Activated naive CD8-positive, alpha-beta T cell treated with anti-CD3 and anti-CD28 coated beads for 36 hours (primary cell): ENCODE measurements at places on chromosomes 13 and 19.

DNA sequence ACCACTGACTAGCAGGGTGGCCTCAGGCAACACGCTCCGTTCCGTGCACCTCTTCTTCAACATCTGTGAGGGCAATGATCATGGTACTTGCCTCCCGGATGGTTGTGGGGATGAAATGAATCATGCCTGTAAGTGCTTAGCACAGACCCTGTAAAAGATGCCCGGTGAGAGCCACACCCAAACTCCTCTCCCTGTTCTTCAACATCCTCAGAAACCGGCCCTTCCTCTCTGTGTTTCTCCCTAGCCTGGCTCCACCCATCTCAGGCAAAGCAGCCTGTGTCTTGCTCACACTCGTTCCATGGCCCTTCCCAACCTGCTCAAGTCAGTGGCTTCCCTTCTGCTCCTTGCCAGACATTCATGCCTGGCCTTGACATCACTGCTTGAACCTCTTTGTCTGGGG, 5.8 kb upstream of the DMKN start:
- no peak for DNase-seq

- DNase-seq = no peak
These were observed 135.3 kb downstream of the MTUS2 start for GRCh38 chr13:28955264-28955966.

DNA sequence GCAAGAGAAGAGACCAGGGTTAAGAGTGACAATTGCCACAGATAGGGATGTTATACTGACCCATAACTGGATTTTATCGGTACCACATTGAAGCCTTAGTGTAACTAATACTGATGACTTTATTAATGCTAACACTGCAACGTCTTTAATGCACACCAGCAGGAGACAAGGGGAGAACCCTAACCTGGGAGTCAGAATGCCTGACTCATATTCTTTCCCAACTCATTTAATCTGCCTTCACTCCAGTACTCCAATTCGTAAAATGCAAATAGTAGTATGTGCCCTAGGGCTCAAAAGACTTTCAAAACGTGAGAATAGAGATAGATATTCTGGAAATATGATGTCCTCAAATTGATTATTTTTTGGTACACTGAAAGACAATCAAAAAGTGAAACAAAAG, 62.4 kb downstream of the GPC6 start:
- no peak for DNase-seq

- DNase-seq = no peak
These were observed 6.6 kb downstream of the MEGF8 start for GRCh38 chr19:42332059-42332458.

- DNase-seq = no peak
These were observed 28.3 kb downstream of the NUP58 start for GRCh38 chr13:25329706-25330105.

GRCh38 chr13:85277748-85278147, 521.5 kb downstream of the SLITRK6 start:
- DNase-seq = no peak

DNA sequence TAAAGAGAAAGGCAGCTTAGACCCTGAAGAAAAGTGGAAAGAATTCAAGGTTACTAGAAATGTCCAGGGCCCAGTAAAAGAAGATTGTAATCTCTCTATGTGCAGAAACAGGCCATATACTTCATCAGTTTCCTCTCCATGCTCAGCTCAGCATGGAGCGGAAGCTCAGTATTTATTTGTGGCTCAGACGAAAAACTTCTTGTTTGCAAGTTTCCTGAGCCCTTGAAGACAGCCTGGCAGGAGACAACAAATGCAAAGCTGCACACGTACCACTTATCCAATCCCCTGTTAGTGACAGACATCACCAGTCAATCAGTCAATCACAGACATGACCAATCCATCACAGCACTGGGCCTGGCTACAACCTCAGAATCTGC, 8.1 kb upstream of the KLF2 start:
- DNase-seq = no peak

- no peak for DNase-seq
These were observed 4.1 kb downstream of the IL27RA start for GRCh38 chr19:14035706-14036105.

DNA sequence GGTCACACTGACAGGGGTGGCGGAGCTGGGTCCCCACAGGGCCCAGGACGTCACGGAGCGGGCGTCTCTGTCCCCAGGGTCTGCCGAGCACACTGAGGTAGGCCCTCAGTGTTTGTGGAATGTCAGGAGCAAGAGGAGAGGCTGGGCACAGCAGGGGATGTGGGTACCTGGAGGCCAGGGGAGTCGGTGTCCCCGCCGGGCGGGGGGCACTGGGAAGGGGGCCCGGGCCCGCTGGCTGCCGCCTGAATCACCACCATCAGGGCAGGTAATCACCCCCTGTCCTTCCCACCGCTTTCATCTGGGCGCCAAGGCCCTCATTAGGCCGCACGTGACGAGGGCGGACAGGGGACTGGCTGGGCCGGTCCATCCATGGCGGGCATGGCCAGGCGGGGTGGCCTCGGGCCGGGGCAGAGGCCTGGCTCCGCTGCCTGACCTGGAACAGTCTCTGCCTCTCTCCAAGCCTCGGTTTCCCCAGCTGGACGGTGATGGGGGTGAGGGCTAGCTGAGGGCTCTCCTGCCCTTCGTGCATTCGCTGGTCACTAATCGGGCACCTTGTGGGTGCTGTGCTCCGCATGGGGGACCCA, 1.0 kb downstream of the FGF22 start:
- DNase-seq = no peak

DNA sequence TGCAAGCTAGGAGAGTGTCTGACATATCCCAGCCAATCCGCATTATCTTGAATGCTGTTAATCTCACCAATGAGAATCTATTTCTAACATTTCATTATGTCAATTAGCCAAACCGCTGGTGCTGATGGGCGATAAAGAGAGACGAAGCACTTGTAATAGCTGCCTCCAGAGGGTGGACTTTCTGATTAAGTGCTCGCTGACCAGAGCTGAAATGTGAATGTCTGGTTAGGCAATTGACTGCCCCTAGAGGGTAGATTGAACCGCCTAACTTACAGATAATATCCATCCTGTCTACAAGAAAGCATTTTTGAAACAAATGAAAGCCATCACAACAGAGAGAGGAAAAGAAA, 552 bp upstream of the GRWD1 start:
- no peak for DNase-seq

GRCh38 chr13:111610081-111610480, 289.6 kb downstream of the TEX29 start:
- DNase-seq = no peak

DNA sequence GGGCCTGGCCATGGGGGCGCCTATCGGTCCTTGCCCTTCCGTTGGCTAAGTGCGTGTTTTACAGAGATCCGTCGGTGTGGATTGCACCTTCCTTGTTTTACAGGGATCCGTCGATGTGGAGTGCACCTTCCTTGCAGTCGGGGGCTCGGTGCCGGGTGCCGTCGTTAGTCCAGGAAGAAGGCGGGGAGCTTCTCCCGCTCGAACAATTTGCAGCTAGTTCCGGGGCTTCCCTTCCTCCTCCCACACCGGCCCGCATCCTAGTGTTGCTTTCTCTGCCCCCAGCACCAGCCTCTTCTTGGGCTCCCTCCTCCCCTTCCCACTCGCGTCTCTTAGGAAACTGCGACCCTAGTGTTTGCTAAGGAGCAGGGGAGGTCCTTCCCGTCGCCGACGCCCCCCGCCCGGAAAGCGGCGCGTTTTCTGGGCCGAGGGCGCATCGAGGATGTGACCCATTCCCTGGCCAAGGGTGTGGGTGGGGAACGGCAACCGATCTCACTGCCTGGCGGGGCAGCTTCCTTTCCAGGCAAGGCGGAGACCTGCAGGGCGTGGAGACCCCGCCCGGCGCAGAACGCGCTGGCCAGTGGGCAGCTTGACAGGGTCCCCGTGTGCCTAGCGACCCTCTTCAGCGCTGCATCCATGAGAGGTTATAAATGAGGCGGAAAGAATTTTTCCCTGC, 75.7 kb upstream of the ZNF91 start:
- no peak for DNase-seq

DNA sequence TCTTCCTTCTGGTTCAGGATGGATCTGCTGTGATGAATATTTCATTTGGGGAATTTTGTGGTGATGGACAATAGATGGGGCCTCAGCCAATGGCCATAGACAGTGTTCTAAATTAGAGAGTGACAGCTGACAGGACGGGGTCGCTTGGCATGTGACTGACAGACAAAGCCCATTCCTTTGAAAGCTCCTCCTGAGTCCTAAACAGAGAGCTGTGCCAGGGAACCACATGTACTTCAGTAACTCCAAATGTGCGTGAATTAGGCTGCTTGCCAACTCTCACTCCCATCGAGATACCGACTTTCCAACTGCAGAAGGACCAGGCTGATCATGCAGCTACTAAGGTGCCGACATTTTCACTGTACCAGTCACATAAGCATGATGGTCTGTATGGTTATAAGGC, 187.7 kb downstream of the SHISA2 start:
- no peak for DNase-seq

GRCh38 chr19:18203408-18203862, 407 bp downstream of the RAB3A start:
- DNase-seq = no peak

GRCh38 chr13:75115171-75115570, 366.8 kb downstream of the TBC1D4 start:
- DNase-seq = no peak

- DNase-seq = no peak
These were observed 1.3 kb upstream of the DUS3L start for GRCh38 chr19:5792224-5792623.

DNA sequence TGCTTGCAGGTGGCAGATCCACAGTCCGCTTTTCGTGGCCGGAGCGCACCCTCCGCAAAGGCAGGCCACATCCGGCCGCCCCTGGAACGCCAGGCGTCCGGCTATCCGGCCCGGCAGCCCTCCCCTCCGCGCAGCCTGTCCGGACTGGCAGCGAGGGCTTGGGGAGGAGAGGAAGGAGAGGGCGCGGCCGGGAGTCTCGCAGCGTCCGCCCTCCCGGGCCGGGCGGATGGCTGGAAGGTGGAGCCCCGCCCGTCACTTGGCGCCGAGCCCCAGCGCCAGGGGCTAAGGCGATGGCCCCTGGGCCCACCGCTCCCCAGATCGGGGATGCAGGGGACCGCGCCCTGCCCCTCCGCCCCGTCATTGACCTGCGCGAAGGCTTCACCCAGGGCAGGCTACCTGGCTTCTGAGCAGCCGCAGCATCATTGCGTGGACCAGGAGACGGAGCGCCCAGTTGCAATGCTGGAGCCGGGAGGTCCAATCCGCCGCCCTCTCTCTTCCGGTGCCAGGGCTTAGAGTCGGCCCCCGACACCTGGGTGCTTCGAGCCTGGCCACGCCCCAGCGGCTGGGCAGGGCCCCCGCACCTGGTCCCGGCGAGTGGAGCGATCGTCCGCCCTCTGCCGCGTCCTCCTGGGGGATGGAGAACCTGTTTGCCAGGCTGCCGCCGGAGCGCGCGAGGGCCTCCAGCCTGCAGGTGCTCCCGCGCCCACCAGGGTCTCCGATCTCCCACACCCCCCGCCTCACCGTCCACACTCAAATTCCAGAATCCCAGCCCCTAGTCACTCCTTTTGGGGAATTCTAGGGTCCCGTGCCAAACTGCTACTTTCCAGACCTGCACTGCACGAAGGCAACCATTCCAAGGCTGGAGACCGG, at the start of gene FUT1:
TSS of gene FUT1 (minus strand) at position 146 of the 870 bp plus-strand sequence. CDS start 1,360 bp downstream, outside the sequence.
- DNase-seq = peak; percentile 52

DNA sequence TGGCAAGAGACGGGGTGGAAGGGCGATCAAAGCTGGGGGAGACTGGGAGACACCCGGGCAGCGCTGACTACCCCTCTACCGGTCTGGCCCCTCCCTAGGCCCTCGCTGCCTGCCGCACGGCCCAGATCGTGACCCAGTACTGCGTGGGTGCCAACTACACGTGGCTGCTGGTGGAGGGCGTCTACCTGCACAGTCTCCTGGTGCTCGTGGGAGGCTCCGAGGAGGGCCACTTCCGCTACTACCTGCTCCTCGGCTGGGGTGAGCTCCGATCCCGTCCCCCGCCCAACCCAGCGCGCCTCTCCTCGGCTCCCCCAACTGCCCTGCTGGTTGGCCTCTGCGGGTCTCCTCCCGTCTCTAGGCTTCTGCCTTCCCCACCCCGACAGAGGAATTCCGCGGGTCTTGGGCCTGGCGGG, 8.8 kb downstream of the GIPR start:
- peak; percentile 59 for DNase-seq

GRCh38 chr13:58032676-58033460, 401.3 kb downstream of the PCDH17 start:
- DNase-seq = no peak

- no peak for DNase-seq
These were observed 371.9 kb downstream of the KCNRG start for GRCh38 chr13:50387051-50387581.

GRCh38 chr19:18846862-18847548, 15.2 kb downstream of the UPF1 start:
- peak; percentile 66 for DNase-seq

- DNase-seq = no peak
These were observed 17.5 kb downstream of the C13orf42 start for GRCh38 chr13:51093574-51093973.

DNA sequence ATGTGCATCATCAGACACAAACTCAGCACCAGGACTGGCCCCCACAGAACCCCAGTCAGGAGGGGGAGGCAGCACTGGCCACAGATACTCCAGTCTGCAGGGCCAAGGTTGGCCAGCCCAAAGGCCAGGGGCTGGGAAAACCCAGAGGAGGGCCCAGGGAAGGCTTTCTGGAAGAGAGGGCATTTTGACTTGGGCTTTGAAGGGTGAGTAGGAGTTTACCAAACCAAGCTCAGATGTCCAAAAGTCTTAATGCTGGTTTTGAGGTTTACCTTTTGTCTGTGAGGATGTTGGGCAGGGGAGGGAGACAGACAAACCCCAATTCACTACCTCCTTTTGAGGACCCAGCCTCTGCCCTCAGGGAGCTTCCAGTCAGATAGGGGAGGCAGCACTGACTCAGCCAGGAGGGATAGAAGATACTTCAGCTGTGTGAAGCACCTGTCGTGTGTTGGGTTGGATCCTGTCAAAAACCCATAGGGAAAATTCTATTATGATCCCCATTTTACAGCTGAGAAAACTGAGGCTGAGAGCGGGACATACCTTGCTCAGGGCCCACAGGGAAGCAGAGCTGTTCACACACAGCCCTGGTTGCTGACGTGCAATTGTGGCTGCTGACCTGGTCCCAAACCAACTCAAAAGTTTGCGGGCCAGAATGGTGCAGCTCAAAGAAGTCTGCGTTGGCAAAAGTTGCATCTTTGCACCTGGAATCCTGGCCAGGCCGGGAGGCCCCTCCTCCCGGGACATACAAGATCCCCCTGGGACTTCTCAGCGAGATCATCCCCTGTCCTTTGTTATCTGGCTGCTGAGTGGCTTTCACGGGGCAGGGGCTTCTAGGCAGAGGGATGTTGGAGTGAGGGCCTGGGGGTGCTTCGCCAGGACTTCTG, 13.1 kb downstream of the CILP2 start:
- DNase-seq = no peak
